K562 (cell line): ENCODE measurements at places on chromosomes 5 and 9. TPM values are rescaled to one million over a fixed set of nuclear protein-coding genes. Genes with fewer than 3 reads are reported as not detected.
A peak's percentile ranks its signal among the peaks of the same experiment; 100 is the strongest.

The MTRR gene
- 69.6 and 73.5 TPM in 2 replicates for total RNA-seq

DNA sequence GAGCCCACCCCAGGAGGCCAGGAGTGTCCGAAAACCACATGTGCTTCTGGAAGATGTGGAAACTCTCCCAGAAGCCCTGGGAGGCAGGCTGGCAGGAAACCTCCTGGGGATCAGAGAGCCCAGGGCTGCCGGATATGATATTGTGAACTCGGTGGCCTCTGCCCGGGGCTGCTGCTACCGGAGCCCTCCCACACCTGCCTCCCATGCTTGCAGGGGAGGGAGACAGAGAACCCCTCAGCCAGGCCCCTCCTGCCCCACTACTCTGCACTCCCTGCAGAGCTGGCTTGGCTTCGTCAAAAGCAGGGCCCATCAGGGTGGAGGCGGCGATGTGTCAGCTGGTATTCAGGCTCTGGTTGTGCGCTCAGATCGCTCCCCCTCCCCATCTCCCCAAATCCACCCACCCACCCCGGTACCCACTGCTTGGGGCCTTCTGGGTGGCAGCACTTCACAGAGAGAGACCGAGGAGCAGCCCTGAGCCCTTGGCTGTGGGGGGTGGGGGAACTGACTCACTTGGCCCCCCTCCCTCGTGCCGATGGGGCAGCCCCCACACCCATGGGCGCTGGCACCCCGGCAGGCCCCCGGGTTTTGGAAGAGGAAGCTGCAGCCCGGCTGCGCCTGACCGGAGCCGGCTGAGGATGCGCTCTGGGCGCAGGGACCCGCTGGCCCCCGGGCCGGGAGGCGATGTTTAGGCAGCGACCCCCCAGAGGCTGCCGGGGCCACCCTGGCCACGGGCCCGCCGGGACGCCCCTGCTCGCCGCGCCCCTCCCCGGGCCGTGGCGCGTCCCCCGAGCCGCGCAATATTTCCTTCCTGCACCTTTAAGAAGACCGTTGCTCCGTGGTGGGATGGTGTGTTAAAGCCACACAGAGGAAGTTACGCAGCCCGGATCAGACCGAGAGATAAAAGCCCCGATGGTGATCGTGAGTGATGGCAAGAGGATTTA is 786 bp upstream of the NTNG2 start:
- DNase-seq: no peak

DNA sequence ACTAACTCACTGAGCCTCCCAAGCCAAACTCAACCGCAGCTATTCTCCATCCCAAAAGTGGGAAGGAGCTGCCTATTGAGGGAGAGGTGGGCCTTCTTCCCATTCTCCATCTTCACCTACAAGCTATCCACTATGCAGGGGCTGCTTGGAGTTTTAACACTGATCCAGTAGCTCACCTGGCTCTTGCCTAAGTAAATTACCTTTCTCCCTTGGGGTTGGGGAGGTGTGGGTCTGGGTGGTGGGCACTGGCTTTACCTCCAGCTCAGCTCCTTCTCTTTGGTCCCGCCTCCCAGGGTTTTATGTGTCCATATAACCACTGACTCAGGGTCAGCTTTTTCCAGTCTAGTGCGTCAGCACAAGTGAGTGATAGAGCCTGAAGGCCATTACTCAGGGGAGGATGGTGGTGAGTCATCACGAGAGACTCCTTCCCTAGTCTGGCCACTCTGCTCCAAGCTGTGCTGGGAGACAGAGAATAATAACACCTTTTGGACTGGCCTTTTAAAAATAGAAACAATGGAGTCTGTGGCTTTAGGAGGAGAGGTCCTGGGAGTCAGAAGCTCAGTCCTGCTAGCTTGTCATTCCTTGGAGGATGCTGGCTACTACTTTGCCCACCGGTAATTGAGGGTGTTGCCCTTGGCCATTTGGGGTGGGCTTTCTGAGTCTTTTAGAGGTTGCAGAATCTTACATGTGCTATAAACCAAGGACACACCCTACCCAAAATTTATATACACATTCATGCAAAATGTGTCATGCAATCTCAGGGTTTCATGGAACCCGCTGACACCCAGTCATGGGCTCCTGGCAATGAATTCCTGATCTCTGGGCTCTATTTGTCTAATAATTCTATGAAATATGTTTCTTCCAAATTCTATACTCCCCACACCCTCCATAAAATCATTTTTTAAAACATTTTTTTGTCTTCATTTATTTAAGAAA is 35.6 kb upstream of the ATP6V1G1 start:
- peak; percentile 85 for DNase-seq

The ARSI gene
- 0.04 TPM in 2 replicates for total RNA-seq

The PDE6A gene
- not detected in 2 replicates for total RNA-seq

- no peak for DNase-seq
Measured at GRCh38 chr9:4167728-4168127, 132.1 kb downstream of the GLIS3 start.

- DNase-seq: no peak
Measured at GRCh38 chr9:36041506-36041905, 4.8 kb downstream of the RECK start.

DNA sequence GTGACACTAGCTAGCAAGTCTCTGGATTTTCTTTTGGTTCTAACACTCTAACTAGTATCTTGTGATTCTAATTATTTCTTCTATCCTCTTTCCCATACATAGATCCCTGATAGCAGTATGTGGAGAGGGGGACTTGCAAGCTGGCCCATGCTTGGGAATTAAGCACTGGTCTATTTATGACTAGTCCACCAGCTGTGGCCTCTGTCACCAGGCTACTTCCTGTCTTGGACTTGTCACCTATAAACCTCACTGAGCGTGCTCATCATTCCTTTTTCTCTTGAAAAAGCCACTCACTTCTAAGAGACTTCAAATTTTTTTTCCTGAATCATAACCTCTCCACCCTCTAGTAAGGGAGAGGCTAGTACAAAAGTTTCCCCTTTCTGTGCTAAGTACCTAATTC is 32.3 kb upstream of the MAMDC2 start:
- DNase-seq: no peak

DNA sequence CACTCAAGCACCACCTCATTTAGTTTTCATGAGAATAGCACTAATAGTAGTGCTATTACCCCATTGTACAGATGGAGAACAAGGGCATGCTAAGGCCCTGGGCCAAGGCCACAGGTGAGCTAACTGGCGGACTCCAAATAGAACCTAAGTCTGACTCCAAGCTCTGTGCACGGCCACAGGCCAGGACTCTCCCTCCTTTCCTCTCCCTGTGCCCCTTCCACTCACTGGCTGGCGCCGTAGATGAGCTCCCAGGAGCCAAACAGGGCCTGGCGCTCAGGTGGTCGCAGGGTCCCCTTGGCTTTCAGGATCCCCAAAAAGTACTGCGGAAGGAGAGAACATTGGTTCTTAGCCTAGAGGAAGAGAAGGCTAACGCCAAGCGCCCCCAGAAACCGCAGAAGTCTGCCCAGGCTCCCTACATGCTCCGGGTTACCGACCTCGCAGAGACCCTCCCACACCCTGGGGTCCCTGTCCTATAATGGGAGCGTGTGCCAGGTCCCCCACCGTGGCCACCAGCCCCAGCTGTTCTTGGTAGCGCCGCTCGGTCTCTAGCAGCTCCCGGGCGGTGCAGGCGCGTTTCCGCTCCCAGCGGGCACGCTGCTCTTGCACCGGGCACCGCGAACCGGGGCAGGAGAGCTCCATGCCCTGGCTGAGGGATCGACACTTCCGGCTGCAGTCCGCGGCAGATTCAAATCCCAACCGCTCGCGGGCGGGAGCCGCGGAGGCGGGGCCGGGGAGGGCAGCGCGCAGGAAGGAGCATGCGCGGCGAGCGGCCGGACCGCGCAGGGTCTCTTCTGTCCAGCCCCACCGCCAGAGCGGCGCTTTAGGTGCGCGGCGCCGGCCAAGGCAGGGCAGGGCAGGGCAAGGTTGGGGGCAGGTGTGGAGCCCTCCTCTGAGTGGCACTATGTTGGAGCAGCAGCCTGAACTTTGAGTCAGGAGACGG is at the start of gene ARHGEF39:
Gene ARHGEF39 (minus strand): TSS at position 665 of the 940 bp plus-strand sequence. CDS start 26 bp downstream, at position 639.
- peak; percentile 87 for DNase-seq

The COL27A1 gene
- 0.07 and 0.16 TPM in 2 replicates for total RNA-seq

DNA sequence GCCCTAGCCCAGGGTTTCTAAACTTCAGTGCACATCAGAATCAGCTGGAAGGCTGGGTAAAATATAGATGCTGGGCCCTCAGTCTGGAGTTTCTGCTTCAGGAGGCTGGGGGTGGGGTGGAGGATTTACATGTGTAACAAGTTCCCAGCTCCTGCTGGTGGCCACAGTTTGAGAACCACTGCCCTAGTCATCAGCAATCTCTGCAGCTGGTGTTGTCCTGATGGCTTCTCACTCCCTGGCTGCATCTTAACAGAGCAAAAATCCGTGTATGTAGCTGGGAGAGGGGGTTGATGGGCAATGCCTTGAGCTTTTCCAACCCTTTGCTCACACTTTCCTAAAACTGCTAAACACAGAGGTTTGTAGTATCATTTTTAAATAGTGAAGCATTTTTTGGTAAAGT is 186.0 kb upstream of the KLF9 start:
- no peak for DNase-seq

The FGF1 gene
- not detected in 2 replicates for total RNA-seq

The TAF1L gene
- 0.02 TPM in 2 replicates for total RNA-seq

The REEP2 gene
- total RNA-seq: 0.44 and 0.63 TPM in 2 replicates

The ROR2 gene
- total RNA-seq: 33.6 and 33.8 TPM in 2 replicates
